ENCODE measurements at places on chromosomes 16 and 17. TPM values are rescaled to one million over a fixed set of nuclear protein-coding genes. Genes with fewer than 3 reads are reported as not detected.

The MYH13 gene
- total RNA-seq: not detected

The MYCBPAP gene
- total RNA-seq: 0.99 TPM

The CDH5 gene
- total RNA-seq: not detected

The NEUROD2 gene
- not detected for total RNA-seq

The MYO19 gene
- 41.0 TPM for total RNA-seq

The NUFIP2 gene
- 79.8 TPM for total RNA-seq

The METTL22 gene
- 33.0 TPM for total RNA-seq
